A549 treated with Mapracorat at 1 μM for 4 hours (cell line): ENCODE measurements at places on chromosomes 6 and 20. TPM values are rescaled to one million over a fixed set of nuclear protein-coding genes. Genes with fewer than 3 reads are reported as not detected.

The GJA10 gene
- total RNA-seq = not detected in 5 replicates

The BANF2 gene
- not detected in 5 replicates for total RNA-seq

The FAM83C gene
- total RNA-seq = 0.05 to 0.12 TPM (median 0.07 TPM) in 5 replicates

The HAO1 gene
- total RNA-seq = not detected in 5 replicates

The PHACTR3 gene
- 0.22 to 0.32 TPM (median 0.24 TPM) in 5 replicates for total RNA-seq

The CAGE1 gene
- total RNA-seq = not detected in 5 replicates

The SMLR1 gene
- total RNA-seq = not detected in 5 replicates

The ROS1 gene
- 0.13 to 0.34 TPM (median 0.20 TPM) in 5 replicates for total RNA-seq

The B3GAT2 gene
- total RNA-seq = 0.02 to 0.06 TPM (median 0.06 TPM) in 3 of 5 replicates, not detected in the others

The ACOT13 gene
- total RNA-seq = 19.9 to 28.9 TPM (median 25.3 TPM) in 5 replicates

The PRR18 gene
- 0.06 to 0.39 TPM (median 0.18 TPM) in 4 of 5 replicates, not detected in the other for total RNA-seq

The CDSN gene
- 0.05 TPM in 1 of 5 replicates, not detected in the others for total RNA-seq

The RWDD2A gene
- total RNA-seq = 1.4 to 1.9 TPM (median 1.6 TPM) in 5 replicates

The C20orf141 gene
- 0.39 to 0.49 TPM in 2 of 5 replicates, not detected in the others for total RNA-seq

The EYS gene
- 0.02 to 0.18 TPM (median 0.15 TPM) in 3 of 5 replicates, not detected in the others for total RNA-seq

The SLC2A10 gene
- total RNA-seq = not detected in 5 replicates

The MYB gene
- 0.57 to 1.2 TPM (median 0.77 TPM) in 5 replicates for total RNA-seq

The BPIFB2 gene
- total RNA-seq = not detected in 5 replicates

The HCK gene
- total RNA-seq = 0.08 to 0.20 TPM (median 0.12 TPM) in 5 replicates

The PAX1 gene
- total RNA-seq = 0.06 TPM in 1 of 5 replicates, not detected in the others

The SYNDIG1 gene
- total RNA-seq = 1.4 to 2.2 TPM (median 1.8 TPM) in 5 replicates

The ARFGEF2 gene
- 11.7 to 15.2 TPM (median 14.2 TPM) in 5 replicates for total RNA-seq

The JPH2 gene
- 4.6 to 5.7 TPM (median 4.9 TPM) in 5 replicates for total RNA-seq

The CRISP3 gene
- total RNA-seq = not detected in 5 replicates

The SNPH gene
- total RNA-seq = 3.1 to 4.9 TPM (median 4.0 TPM) in 5 replicates

The GPR6 gene
- not detected in 5 replicates for total RNA-seq

The CRISP2 gene
- not detected in 5 replicates for total RNA-seq

The SAMD5 gene
- 0.43 to 0.88 TPM (median 0.60 TPM) in 5 replicates for total RNA-seq

The AHCY gene
- 292 to 329 TPM (median 322 TPM) in 5 replicates for total RNA-seq

The NCR2 gene
- not detected in 5 replicates for total RNA-seq

The NXT1 gene
- 53.2 to 68.0 TPM (median 67.4 TPM) in 5 replicates for total RNA-seq

The DDX43 gene
- not detected in 5 replicates for total RNA-seq

The TOX2 gene
- 10.7 to 14.4 TPM (median 12.8 TPM) in 5 replicates for total RNA-seq

The BPIFB1 gene
- total RNA-seq = 0.10 to 0.17 TPM in 2 of 5 replicates, not detected in the others

The NKAPL gene
- total RNA-seq = not detected in 5 replicates

The CST3 gene
- total RNA-seq = 263 to 436 TPM (median 419 TPM) in 5 replicates

The MTFR2 gene
- 11.7 to 12.4 TPM (median 12.0 TPM) in 5 replicates for total RNA-seq

The PNPLA1 gene
- total RNA-seq = not detected in 5 replicates

The COL10A1 gene
- total RNA-seq = 0.05 to 0.75 TPM in 2 of 5 replicates, not detected in the others

The HLA-DQB1 gene
- total RNA-seq = not detected in 5 replicates

The OPRM1 gene
- total RNA-seq = not detected in 5 replicates

The CTCFL gene
- total RNA-seq = not detected in 5 replicates

The UBD gene
- total RNA-seq = 0.33 to 1.0 TPM (median 0.87 TPM) in 5 replicates

The C6orf132 gene
- total RNA-seq = 1.9 to 3.0 TPM (median 2.5 TPM) in 5 replicates

The LY6G6C gene
- 0.21 to 0.24 TPM (median 0.23 TPM) in 3 of 5 replicates, not detected in the others for total RNA-seq

The DDO gene
- total RNA-seq = 0.06 to 0.19 TPM (median 0.15 TPM) in 5 replicates

The SPTLC3 gene
- 0.13 to 0.17 TPM in 2 of 5 replicates, not detected in the others for total RNA-seq

The KCNK16 gene
- not detected in 5 replicates for total RNA-seq

The ZNF512B gene
- total RNA-seq = 9.0 to 13.6 TPM (median 12.2 TPM) in 5 replicates

The GPSM3 gene
- total RNA-seq = 0.29 to 0.50 TPM (median 0.33 TPM) in 5 replicates
